ENCODE measurements at places on chromosomes 3 and 15.

DNA sequence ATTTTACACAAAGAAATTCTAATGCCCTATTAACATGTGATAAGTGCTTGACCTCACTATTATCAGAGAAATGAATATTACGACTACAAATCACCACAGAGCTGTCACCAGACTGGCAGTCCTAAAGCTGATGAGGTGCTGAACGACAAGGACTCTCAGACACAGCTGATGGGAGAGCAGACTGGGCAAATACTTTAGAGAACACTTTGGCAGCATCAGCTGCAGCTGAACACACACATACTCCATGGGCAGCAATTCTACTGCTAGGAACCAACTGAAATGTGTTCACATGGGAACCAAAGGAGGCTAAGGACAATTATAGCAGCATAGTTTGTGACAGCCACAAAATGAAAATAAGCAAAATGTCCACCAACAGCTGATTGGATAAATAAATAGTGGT is 45.5 kb downstream of the SUSD5 start:
- no peak for DNase-seq

DNA sequence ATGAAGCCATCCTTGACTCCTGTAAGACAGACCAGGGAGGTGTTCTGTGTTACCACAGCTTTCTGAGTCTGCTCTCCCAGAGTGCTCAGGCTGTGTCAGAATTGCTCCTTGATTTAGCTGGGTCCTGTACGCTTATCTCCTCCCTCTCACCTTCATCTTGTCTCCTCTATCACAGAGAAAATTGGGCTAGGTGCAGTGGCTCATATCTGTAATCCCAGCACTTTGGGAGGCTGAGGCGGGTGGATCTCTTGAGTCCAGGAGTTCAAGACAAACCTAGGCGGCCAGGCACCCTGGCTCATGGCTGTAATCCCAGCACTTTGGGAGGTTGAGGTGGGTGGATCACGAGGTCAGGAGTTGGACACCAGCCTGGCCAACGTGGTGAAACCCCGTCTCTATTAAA is 5.9 kb downstream of the SCAMP5 start:
- DNase-seq, result no peak

DNA sequence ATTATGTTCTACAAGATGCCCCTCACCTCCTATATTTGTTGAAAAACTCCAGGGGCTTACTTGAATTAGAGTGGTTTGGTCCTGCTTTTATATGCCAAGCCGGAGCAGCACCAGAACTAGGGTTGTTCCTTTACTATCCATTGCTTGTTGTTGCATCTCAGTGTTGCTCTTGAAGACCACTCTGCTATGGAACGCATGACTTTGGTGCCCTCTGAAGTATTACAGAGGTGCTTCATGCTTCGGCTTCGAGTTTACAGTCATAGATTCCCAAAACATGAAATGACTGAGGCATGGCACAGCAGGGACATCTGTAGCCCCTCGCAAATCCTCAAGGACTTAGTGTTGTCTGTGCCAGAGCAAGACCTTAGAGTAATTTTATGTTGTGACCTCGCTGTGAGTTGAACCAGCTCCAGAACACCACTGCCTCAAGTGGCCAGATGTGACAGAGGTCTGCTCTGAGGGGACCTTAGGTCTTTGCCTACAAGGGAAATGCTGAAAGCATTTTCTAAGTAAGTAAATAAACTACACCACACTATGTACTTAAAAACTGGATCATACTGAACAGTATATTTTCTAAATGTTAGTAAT is 67.2 kb upstream of the SIAH2 start:
- no peak for DNase-seq

- no peak for DNase-seq
Observed at GRCh38 chr3:52313774-52314188, 2.3 kb upstream of the DNAH1 start.

DNA sequence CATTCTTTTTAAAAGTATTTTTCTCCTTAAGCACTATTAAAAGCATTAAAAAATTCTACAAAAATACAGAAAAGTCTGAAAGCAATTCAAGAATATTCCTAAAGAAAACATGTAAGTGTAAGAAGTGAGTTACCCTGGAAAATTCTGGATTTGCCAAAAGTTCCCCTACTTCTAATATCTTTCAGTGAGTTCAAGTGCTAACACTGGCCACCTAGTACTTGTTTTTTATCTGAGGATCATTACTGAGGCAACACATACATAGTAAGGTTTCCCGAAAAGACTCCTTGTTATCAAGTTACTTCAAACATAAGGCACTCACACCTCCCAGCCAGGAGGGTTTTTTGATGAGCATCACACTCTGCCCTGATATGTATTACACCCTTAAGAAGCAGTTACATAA is 158.4 kb downstream of the TIGIT start:
- no peak for DNase-seq

- no peak for DNase-seq
Observed at GRCh38 chr3:51816723-51817122, 37.7 kb upstream of the IQCF6 start.

GRCh38 chr3:47581835-47582234 is 3.2 kb upstream of the CSPG5 start:
- DNase-seq, result no peak
